ENCODE measurements at places on chromosomes 3 and 15. TPM values are rescaled to one million over a fixed set of nuclear protein-coding genes. Genes with fewer than 3 reads are reported as not detected.

DNA sequence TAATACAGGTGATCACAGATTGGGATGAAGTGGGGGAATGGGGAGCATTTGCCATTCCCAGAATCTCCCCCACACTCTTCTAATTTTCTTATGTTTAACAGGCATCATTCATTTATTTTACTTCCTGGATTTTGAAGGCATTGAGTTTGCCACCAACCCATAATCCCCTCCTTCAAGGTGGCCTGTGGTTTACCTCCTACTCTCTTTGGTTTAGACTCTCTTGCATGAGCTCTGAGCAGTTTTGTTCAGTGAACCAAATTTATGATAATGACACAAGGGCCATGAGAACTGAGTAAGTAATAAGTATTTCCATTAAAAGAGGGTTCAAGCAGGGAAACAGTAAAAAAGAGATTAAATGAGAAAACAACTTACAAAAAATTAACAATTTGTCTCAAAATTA lies 703.1 kb upstream of the CFAP20DC start:
- DNase-seq: no peak

DNA sequence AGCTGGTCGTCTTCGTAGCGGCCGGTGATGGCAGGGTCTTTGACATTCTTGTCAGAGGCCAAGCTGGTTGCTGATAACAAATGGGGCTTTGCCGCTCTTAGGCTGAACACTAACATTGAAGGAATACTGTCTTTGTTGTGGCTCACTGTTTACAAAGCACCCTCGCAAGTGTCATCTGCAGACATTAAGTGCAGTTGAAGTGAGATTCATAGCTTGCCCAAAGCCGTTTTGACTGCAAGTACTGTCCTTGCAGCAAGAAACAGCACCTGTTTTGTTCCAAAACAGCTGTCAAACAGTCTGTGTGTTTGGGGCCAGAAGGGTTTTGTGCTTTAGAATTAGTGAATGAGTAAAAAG lies 568 bp downstream of the SENP2 start:
- DNase-seq: no peak

Gene CYP8B1
- polyA plus RNA-seq: not detected

Gene ADGRG7
- not detected for polyA plus RNA-seq

Gene C2CD4A
- 0.10 TPM for polyA plus RNA-seq

GRCh38 chr3:166810741-166811445 lies 569.2 kb downstream of the ZBBX start:
- no peak for DNase-seq

Gene UTS2B
- polyA plus RNA-seq: not detected

DNA sequence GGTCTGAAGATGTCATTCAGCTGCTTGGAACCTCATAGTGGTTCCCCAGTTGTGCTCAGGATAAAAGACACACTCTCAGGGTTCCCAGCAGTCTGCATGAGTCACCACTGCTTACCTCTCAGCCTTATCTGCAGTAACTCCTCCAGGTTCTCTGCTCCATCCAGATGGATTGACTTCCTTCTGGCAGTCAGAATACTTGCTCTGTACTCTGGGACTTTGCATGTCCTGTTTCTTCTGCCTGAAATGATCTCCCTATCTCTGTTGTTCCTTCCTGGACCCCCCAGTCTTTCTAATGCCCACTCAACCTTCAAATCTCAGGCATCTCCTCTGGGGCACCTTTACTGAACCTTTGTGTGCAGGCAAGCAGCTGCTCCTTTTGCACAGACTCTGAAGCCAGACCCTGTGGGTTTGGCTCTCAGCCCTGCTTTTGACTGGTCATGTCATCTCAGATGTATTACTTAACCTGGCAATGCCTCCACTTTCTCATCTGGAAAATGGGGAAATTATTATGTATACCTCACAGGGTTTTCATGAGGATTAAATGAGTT lies 38.4 kb downstream of the ITPR1 start:
- DNase-seq: no peak

DNA sequence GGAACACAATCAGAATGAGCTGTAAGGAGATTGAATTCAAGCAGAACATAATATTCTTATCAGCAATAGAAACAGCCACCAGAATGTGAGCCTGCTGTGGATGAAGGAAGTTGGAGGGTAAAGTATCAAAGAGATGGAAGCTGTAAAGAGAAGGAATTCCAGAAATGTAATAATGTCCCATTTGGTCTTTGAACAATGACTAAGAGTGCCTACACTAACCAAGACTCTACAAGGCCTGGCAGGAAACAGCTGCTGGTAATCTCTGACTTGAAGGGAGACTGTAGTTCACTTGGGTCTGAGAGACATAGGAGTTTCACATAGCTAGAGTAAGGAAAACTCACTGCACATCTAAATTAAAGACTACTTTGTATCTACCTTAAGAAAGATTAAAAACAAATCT lies 1176.0 kb upstream of the ALCAM start:
- DNase-seq: no peak

GRCh38 chr3:57959423-57960173 lies 48.6 kb upstream of the FLNB start:
- no peak for DNase-seq

Gene INKA1
- 0.51 TPM for polyA plus RNA-seq

Gene GOLGA8N
- 3.0 TPM for polyA plus RNA-seq

GRCh38 chr15:57537072-57537471 lies 54.6 kb upstream of the MYZAP start:
- peak; percentile 57 for DNase-seq
